ENCODE measurements at places on chromosomes 2 and 18.

GRCh38 chr2:101884423-101884822 lies 107.3 kb upstream of the IL1R2 start:
- DNase-seq: no peak

DNA sequence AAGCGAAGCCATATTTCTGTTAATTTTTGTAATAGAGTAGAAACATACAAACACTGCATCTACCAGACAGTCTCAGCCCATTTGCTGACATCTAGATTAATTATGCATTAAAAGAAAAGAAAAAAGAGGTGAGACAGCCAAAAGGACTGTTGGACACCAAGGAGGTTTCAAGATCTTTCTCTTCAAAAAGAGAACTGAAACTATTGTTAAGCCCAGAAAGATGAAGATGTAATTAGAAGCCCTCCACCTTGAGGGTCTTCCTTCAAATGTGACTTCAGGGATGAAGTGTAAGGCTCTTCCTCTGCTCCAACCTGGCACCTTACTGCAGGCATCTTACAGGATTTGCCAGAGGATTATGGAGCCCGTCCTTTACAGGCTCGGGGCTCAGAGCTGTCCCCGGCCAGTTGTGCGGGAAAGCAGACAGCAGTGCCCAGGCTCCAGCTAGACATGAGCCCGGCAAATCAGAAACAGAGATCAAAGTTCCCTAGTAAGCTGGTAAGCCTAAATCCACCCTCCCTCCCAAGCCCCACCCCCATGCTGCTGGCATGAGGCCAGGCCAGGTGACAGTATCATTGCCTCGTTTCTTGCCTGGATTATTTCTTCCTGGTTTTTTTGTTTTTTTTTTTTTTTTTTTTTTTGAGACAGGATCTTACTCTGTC lies 38.9 kb downstream of the ADI1 start:
- DNase-seq: no peak

DNA sequence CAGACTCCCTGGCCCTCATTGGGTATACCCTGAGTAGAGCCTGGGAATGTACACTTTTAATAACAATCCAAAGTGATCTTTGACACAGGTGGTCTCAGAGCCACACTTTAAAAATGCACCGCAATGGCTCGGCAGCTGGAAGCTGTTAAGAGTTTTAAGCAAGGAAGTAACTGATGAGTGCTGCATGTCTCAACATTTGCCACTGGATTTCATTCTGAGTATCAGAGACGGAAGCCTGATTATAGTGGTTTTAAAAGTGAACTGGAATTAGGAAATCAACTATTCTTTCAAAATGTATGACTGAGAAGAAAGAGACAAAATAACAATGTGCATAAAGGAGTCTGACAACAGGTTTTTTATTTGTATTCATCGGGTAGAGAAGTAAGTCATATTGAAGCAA lies 7.5 kb downstream of the MBOAT2 start:
- DNase-seq: no peak

DNA sequence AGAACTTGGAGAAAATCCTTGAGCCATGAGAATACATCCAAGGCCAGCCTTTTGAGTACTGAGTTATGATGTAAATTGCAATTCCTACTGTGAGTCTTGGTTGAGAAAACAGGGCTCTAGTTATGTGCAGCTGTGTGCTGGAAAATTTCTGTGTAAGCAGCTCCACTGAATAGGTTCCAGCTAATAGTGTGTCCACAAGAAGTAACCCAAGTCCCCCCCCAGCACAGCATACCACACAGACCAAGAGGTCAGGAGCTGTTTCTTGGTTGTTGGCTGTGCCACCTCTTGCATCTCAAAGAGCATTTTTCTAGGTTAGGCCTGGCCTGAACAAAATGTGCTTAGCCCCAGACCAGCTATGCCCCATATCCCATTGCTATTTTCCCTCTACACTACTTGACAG lies 36.8 kb upstream of the APCDD1 start:
- DNase-seq: no peak

GRCh38 chr2:8303322-8303832 lies 378.5 kb upstream of the ID2 start:
- peak; percentile 50 for DNase-seq

- no peak for DNase-seq
These were observed 420.7 kb downstream of the METTL4 start for GRCh38 chr18:2150566-2150965.

GRCh38 chr2:152016181-152017120 lies 82.4 kb downstream of the CACNB4 start:
- no peak for DNase-seq
